ENCODE measurements at places on chromosomes 3 and 15.

- DNase-seq: no peak
These were observed 48.9 kb downstream of the NIPA2 start for GRCh38 chr15:22887157-22887951.

DNA sequence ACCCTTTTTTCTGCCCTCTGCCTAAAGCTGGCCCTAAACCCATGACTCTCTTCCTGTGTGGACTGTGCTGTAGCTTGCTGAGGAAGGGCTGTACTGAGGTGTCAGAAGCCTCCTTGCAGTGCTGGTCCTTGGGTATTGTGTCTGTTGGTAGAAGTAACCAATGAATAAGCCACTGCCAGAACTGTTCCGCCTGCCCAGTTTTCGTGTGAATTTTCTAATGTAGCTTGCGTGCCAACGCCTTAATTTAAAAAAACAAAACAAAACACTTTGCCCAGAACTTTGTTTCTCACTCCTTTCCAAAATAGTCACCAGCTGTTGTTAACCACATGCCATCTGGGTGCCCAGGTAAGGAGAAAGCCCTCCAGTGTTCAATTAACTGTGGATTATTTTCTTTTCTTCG, 101.9 kb downstream of the KLHL25 start:
- DNase-seq: no peak

- DNase-seq: no peak
These were observed 1.0 kb downstream of the ACAN start for GRCh38 chr15:88804257-88804656.

DNA sequence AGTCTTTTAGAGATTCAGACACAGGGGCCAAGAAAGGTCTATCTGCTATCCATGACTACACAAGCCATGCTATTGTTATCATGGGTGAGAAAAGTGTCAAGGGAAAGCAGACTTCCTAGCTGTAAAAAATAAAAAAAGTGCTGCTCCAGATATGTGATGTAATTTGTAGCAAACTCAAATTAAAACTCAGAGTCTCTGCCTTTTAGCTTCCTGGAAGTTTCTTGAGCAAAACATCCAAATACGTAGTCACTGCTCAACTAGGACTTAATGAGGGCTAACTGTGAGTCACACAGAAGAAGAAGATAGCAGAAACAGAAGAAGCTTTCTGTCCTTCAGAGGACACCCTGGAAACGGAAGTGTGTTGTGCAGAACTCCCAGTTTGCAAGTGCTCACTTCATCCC, 393.4 kb upstream of the NR2F2 start:
- DNase-seq: no peak

GRCh38 chr3:195133462-195133861, 137.5 kb downstream of the XXYLT1 start:
- no peak for DNase-seq

DNA sequence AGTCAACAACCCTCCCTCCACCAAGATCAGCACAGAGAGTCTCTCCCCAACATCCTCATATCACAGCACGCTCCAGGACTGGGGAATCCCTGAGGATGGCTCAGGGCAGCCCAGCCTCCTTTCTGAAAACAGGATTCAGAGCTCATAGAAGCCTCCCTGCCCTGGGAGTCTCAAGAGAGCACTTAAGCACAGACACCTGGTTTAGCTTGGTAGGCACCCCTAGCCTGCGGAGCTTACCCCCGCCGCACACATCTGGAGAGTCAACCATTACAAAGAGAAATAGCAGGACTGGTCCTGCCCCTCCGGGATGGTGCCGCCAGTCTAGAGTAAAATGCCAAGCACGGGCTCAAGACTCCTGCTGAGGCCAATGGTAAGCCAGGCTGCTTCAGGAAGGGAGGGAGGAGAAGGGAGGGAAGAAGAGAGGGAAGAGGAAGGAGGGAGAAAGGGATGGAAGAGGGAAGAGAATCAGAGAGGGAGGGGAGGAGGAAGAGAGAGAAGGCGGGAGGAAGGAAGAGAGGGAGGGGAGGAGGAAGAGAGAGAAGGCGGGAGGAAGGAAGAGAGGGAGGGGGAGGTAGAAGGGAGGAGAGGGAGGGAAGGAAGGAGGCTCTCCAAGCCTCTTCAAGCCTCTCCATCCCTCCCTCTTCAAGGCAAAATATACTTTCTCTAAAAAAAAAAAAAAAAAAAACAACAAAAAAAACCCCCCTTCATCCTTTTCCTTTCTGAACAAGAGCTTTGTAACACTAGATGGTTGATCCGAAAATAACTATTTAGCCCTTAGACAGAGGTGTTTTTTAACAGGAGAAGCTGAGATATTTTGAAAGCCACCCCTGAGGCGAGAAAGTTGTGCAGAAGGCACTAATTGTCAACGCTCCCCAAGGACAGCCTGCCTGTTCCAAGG, 278.6 kb upstream of the TLE3 start:
- no peak for DNase-seq

GRCh38 chr15:32122013-32122412, 91.7 kb downstream of the CHRNA7 start:
- DNase-seq: no peak

- DNase-seq: no peak
These were observed 222.4 kb downstream of the OPA1 start for GRCh38 chr3:193815246-193816027.

GRCh38 chr3:40494698-40495097, 11.1 kb upstream of the ZNF620 start:
- DNase-seq: no peak

- no peak for DNase-seq
These were observed 875 bp upstream of the NT5DC2 start for GRCh38 chr3:52534281-52535183.

- no peak for DNase-seq
These were observed 159.8 kb downstream of the MBNL1 start for GRCh38 chr3:152428577-152428976.

DNA sequence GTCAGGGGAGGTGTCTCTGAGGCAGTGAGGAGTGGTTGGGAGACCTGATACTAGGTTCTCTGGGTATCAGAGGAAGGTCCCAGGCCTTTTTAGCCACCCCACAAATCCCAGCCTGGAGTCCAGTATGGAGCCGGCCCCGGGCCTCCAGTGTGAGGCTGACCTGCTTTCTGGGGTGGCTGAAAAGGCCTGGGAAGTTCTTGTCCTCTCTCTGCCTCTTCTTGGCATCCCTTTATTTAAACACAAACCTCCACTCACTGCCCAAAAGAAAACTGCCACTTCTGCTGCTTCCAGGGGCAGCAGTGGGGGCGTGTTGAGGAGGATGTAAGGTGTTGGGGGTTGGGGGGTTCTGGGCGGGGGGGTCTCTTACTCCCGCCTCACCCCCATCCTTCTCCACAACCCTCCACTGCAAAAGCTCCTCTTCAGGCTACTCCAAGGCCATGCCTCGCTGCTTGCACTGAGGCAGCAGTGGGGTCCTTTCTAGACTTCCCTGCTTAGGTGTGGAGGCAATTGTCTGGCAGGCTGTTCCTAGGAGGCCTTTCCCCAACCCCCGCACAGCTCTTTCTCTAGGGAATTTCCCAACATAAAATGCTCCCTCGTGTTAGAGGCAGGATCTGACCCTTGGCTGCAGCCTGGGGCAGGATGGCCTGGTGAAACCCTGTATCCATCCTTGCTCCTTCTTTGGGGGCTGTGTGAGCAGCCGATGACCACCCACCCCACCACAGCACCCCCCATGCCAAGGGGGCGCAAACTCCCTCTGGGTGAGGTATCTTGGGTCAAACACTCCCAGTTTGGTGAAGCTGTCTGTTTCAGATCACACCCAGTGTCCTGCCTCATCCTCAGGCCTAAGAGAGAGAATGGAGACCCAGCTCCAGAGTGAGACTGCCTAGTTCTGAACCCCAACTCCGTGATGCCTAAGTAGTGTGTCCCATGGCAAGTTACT, 12.1 kb upstream of the RAD18 start:
- no peak for DNase-seq

GRCh38 chr15:67762610-67763368, 62.5 kb upstream of the SKOR1 start:
- peak; percentile 19 for DNase-seq

DNA sequence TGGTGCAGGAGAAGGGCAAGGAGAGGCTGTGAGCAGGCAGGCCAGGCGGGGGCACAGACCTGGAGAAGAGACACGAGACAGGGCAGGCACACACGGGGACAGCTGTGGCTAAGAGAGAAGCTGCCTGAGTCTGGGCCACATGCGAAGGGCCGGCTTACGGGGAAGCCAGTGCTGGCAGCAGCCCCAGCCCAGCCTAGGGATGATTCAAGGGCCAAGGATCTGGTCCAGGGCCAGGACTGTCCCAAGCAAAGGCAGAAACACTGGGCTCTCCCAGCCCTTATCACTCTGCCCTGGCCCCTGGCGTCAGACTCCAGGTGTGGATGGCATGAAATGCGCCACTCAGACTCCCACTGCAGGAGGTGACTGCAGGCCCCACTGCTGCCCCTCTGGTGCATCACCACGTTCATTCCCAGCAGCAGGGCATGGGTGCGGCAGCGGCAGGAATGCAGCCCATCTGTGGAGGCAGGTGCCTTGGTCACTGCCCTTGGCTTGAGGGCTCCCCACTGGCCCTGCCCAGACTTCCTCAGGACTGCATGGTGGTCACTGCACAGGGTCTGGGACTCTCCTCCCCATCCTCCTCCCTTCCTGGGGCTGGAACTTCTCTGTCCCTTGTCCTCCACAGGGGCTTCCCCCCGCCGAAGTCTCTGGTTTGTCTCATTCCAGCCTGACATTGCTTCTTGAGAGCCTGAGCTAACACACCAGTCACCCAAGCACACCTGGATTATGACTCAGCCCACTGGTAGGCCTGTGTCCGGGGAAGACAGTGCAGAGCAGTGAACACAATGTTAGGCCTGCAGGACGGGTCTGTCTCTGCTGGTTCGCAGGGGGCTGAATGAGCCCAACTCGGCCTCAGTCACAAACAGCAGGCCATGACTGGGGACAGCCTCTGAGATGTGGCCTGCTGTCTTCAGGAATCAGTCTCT, 69.3 kb downstream of the TBC1D2B start:
- no peak for DNase-seq

All from stimulated activated CD4-positive, alpha-beta T cell treated with anti-CD3 and anti-CD28 coated beads, TNF-alpha, amount 100 ng/mL, for 1 hour (primary cell).